ENCODE measurements at places on chromosomes 7 and 10.

DNA sequence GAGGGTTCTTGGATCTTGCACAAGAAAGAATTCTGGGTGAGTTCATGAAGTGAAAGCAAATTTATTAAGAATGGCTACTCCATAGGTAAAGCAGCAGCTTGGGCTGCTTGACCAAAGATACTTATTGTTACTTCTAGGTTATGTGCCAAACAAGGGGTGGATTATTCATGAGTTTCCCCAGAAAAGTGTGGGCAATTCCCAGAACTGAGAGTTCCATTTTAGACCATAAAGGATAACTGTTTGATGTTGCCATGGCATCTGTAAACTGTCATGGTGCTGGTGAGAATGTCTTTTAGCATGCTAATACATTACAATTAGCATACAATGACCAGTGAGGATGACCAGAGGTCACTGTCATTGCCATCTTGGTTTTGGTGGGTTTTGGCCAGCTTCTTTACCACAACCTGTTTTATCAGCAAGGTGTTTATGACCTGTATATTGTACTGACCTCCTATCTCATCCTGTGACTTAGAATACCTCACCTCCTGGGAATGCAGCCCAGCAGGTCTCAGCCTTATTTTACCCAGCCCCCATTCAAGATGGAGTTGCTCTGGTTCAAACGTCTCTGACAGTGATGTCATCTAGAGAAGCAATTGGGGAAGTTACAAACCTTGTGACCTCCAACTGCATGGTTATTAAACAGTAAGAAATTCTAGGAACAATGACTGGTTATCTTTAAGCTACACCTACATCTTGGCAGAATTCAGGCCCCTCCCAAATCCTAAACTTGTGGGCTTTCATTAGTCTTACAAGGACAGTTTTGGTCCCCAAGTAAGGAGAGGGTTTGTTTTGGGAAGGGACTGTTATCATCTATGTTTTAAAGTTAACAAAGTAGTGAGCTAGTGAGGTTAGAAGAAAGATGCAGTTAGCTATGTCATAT lies 48.0 kb upstream of the INHBA start:
- no peak for DNase-seq

DNA sequence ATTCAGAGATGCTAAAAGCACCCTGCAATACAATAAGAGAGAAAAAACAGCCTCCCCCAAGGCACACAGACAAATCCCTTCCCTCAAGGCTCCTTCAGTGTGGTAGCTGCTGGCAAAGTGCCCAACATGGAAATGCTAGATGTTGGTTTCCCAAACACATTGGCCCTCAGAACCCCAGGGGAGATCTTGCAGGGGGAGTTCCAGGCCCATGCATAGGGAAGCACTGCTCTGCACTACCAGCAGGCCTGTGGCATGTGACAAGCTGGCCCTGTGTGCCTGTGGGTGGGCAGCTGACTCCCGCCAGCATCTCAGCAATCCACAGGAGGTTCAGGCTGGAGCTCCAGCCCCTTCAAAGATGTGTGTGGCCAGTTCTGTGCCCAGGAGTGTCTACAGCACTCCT lies 16.8 kb upstream of the CSGALNACT2 start:
- DNase-seq, result no peak

DNA sequence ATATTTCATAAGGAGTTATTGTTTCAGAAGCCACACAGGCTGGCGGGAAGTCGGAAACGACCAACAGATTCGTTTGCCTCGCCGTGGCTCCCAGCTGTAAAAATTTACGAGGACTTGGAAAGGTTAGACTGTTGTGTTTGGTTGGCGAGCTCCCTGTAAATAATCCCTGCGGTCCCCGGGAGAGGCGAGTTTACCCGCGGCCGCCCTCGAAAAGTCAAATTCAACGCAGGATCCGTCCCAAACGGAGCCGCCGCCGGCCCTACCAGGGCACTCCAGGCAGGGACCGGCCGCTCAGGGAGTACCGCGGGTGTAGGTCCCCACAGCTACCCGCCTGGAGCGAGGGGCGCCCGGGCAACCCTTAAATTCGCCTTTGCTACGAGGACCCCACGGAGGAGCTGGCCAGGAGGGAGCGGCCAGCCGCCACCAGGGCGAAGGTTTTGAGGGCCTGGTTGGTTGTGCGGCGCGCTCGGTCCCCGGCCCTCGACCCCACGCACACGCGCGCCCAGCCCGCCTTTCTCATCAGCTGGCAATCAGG lies 726 bp upstream of the HOXA9 start:
- DNase-seq, result no peak

GRCh38 chr10:103427866-103428265 lies 24.3 kb downstream of the CALHM2 start:
- DNase-seq, result no peak

GRCh38 chr7:149245244-149245643 lies 5.8 kb downstream of the ZNF212 start:
- no peak for DNase-seq

DNA sequence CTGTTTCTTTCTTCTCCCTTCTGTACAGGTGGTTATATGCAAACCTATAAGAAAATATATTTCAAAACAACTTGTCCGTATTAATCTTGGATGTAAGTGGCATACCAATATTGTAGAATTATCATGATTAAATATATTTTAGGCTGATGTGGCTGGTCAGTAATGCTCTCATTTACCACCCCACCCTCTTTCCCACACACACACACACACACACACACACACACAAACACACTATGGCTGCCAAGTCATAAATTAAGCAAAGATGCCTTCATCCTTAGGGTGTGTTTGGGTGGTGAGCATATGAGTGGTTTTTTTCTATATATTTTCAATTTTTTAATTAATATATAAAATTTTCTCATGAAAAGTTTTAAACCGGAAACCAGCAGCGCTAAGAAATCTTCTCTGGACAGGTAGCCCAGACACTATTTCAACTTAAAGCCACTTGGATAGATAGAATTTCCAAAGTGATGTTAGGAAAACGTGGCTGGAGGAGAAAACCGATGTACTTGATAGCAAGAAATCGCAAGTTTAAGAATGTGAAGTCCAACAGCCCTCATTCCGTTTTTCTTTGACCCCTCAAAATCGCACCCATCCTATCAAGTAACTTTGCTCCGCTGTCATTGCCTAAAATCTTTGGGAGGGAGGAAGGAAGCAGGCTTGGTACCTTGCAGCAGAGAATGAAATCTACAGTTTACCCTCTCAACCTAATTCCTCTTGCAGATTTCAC lies 171.7 kb downstream of the FAM107B start:
- no peak for DNase-seq

- DNase-seq, result no peak
Observed at GRCh38 chr7:125567686-125568085, 638.1 kb upstream of the POT1 start.

- DNase-seq, result no peak
Observed at GRCh38 chr10:131591936-131592335, 280.4 kb upstream of the TCERG1L start.

GRCh38 chr7:118436663-118437062 lies 212.2 kb downstream of the ANKRD7 start:
- no peak for DNase-seq

DNA sequence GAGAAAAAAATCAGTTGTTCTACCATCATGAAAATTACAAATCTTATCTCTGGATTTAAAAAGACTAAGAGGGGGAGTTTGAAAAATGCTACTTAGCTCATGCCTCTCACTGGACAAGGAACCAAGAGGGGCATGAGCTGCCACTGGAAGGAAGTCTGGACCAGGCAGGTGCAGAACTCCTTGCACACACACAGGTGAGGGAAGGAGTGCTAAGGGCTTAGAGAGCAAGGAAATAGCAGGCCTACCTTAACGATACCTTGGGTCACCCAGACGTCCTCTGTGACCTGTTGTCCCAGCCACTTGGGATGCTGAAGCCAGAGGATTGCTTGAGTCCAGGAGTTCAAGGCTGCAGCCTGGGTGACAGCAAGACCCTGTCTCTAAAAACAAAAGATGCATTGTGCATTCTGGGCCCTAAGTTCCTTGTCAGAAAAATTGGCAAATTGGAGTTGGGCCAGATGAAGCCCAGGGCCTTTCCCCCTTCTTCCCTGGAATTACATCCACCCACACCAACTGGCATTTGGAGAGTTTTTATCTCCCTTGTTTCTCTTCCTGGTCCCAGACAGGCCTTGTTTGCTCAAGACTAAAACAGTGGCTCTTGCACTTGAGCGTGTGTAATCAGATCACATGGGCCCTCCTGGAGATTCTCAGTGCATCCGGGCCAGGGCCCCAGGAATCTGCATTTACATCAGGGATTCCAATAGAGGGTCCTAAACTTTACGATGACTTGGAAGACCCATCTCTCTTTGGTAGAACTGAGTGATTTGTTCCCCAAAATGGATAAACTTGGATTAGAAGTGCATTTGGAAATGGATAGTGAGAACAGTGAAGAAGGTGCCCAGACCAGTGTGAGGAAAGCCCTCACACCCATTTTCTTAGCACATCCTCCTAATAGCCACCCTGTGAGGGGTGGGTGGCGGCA lies 3.0 kb downstream of the DDIT4 start:
- no peak for DNase-seq

DNA sequence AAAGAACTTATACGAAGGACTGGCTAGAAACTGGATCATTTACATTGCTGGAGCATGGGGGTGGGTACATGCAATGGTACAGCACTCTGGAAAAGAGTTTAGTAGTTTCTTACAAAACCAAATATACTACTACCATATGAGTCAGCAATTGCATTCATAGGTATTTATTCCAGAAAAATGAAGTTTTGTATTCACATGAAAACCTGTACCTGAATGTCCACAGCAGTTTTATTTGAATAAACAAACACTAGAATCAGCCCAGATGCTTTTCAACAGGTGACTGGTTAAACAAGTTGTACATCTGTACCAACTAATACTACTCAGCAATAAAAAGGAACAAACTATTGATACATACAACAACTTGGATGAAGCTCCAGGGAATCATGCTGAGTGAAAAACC lies 3.4 kb downstream of the SCIN start:
- no peak for DNase-seq

GRCh38 chr10:34994565-34995142 lies 95.5 kb downstream of the CUL2 start:
- DNase-seq, result peak; percentile 82

GRCh38 chr7:67983486-67983885 lies 986.9 kb downstream of the TYW1 start:
- DNase-seq, result no peak

DNA sequence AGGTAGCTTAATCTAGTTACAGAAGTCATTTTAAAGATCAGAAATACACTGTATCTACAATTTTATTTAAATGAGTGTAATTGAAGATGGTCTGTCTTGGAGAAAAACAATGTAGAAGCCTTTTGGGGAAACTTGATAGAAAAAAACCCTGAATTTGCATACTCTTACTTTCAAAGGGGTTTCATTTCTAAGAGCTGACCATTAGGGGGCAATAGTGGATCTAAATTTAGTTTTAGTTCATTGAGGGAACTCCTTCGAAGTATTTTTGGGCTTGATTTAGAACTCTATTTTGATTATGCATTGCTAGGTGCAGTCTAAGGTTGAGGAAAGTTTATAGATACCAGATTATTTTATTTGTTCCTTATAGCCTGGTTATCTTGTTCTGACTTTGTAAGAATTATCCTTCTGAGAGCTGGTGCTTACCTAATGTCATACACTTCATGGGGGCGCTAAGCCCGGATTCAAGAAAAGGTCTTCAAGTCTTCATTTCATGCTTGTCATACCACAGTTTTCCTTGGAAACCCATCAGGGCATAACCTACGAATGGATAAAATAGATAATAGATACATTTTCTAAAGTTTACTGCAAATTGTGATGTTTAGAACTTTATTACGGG lies 69.1 kb upstream of the MXI1 start:
- DNase-seq, result no peak

DNA sequence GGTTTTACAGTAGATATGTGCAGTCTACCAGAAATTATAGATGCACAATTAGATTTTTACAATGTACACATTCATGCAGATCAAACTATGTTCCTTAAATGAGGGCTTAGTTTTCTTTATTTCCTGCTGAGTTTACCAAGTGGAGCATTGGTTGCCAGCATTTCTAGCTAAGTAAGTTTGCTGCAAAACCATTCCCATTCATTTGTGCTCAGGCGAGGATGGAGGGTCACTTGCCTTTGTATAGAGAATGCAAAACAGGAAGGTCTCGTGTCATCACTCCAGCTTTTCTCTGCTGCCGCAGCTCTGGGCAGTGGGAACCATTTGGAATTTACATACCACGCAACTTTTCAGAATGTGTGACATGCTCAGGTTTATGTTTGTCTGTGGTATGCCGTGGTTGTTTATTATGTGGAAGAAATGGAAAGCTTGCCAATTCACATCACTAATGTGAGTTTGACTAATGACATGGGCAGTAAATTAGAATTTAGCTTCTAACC lies 198.6 kb downstream of the TRIL start:
- DNase-seq, result no peak

- DNase-seq, result peak; percentile 31
Observed at GRCh38 chr10:61271127-61271780, 181.9 kb downstream of the TMEM26 start.

DNA sequence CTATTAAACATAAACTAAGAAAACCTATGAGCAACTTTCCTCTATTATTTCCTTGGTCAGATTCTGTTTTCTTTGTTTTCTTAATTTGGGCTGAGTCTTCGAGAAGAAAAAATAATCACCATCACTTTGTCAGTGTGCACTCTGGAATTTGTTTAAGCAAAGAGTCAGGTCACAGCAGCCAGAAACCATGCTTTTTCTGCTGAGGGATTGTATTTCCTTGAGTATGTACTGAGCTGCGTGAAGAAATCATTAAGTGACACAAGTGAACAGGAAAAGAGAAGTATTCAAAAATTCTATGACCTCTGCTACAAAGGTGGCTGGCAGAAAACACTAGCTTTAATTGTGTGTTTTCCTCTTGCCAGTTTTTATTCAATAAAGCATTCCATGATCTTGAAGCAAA lies 249.6 kb downstream of the VTI1A start:
- DNase-seq, result no peak

GRCh38 chr7:120988591-120989256 lies at the start of gene CPED1:
CPED1 (plus strand) TSS chr7:120988711; CDS start chr7:120989622, 911 bp downstream.
- DNase-seq, result no peak

DNA sequence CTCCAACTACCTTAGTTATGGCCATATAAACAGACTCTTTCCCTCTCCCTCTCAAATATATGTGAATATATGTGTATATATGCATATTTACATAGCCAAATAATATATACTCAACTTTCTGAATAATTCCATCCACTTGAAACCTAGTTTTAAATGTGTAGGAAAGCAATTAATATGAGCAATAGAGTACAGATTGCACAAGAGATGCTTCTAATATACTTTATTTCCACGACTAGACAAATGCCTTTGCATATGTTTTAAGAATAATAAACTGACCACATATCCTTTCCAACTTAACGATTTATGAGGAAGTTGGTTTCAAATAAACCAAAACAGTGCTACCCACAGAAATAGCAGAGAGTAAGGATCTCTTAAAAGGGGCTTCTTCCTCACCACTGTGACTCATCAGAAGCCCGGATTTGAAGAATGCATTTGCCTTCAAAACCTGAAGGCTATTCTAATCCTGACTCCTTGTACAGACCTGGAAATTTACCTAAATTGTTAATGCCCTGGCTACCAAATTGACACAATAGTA lies 266.3 kb downstream of the AHR start:
- DNase-seq, result no peak

Data from kidney epithelial cell (primary cell).